ENCODE measurements at places on chromosomes 6 and 20.
A peak's percentile ranks its signal among the peaks of the same experiment; 100 is the strongest.

GRCh38 chr20:25296094-25297093 is 48.5 kb downstream of the PYGB start:
- peak; percentile 27 for DNase-seq

DNA sequence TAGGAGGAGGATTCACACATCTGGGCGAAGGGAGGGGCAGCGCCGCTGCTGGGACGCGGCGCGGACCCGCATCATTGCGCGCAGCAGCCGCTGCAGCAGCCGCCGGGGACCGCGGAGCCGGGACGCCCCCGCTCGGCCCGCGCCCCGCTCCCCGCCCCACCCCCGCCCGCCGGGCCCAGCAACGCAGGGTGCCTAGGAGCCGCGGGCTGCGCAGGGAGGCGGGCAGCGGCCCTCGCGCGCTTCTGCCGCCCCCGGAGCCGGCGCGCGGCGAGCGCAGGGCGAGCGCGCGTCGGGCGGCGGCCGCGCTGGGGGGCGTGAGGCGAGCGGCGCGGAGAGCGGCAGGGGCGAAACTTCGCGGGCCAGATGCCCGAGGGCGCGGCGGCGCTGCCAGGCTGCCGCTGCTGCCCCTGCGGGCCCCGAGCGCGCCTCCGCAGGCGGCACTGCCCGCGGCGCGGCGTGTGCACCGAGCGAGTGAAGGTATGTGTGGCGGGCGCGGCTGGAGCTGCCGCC is at the start of gene NKAIN2:
TSS of gene NKAIN2 (plus strand) at position 362 of the 510 bp plus-strand sequence.
- no peak for DNase-seq

DNA sequence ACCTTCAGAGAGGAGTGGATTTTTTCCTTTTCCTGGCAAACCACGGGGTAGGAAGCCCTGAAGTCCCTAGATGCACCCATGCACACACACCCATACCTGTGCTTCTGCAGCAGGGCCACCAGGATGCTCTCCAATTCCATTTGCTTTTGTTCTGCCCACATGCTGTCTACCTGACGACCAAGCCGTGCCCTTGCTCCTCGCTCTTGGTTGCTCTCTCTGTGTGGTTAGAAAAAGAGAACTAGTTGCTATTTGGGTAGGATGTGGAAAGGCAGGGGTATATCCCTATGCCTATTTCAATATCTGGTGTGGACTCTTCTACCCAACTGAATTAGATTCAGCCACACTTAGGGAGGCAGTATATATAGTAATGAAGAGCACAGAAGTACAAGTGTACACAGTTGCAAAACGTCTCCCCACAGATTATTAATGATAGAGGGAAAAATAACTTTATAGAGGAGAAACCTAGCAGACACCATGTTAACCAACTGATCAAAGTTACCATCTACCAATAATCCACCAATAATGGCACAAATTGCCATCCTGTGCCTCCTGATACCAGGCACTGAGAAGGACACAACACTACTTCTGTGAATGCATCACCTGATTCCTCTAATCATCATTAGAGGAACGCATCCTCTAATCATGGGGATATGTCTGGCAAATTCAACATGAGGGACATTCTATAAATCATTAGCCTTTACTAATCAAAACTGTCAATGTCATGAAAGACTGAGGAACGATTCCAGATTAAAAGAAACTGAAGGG is 7.3 kb downstream of the GHRH start:
- DNase-seq: no peak

DNA sequence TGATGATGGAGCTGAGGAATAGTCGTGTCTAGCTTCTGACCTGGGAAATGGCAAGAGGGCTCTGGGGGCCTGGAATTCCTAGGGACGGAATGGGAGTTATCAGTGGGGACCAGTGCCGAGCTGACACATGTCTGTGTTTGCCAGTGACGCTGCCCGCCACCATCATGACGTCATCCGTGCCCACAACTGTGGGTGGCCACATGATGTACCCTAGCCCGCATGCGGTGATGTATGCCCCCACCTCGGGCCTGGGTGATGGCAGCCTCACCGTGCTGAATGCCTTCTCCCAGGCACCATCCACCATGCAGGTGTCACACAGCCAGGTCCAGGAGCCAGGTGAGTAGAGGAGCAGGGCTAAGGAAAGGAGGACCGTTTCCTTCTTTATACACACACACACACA is 3.8 kb upstream of the CUL9 start:
- DNase-seq: no peak

DNA sequence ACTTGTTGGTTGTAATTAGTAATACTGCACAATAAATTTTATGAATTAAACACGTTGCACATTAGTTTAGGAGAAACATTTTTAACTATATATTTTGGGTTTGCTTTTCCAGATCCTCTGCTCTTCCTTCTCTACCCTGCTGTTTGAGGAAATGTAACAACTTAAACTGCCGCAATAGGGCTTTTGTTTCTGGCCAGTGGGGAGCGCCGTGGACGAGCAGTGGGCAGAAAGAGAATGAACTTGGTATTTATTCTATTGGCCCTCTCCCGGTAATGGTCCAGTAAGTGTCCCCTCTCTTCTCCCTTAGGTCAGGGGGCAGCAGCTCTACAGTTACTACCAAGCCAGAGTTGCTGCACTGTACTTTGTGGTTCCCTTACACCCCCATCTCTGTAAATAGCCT is 35.2 kb upstream of the EPHA7 start:
- no peak for DNase-seq

DNA sequence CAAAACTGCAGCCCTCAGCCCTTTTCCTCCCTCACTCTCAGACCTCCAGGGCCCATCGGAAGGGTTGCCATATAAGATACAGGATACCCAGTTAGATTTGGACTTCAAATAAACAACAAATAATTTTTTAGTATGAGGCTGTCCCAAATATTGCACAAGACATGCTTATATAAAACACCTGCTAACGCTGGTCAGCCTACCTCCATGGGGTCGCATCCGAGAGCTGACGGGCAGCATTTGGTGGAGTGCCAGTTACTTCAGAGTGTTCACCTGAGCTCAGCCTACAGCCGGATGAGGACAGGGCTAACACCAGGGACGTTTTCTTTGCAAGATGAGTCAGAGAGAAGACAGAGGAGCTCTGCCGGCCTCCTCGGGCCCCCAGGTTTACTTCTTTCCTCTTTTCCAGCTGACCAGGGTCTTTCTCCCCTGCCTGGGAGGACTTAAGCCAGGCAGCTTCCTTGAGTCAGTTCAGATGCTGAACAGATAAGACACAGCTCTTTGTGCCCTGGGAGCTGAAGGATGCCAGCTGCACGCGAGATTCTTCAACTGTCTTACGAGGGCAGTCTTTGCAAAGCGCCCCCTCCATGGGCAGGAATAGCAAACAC is 141.2 kb upstream of the KCNG1 start:
- DNase-seq: no peak

- no peak for DNase-seq
These were observed 9.7 kb upstream of the HMGA1 start for GRCh38 chr6:34226731-34227586.

DNA sequence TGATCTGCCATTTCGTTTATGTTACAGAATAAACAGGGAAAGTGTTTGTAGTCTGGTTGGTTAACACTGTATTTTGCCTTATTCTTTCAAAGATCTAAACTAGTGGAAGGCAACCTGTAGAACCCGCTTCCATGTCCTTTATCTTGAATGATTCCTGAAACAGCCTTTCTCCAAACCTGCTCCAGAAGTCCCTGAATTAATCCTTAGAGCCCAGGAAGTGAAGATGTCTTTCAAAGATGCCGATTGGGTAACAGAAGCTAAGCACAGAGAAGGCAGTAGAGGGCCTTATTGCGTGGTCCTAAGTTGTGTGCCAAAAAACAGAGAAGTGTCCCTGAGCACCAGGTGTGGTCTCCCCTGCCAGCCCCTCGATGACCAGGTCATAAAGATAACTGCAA is 19.2 kb upstream of the ZSCAN16 start:
- no peak for DNase-seq

GRCh38 chr20:4108495-4109306 is 93.3 kb upstream of the RNF24 start:
- peak; percentile 55 for DNase-seq

DNA sequence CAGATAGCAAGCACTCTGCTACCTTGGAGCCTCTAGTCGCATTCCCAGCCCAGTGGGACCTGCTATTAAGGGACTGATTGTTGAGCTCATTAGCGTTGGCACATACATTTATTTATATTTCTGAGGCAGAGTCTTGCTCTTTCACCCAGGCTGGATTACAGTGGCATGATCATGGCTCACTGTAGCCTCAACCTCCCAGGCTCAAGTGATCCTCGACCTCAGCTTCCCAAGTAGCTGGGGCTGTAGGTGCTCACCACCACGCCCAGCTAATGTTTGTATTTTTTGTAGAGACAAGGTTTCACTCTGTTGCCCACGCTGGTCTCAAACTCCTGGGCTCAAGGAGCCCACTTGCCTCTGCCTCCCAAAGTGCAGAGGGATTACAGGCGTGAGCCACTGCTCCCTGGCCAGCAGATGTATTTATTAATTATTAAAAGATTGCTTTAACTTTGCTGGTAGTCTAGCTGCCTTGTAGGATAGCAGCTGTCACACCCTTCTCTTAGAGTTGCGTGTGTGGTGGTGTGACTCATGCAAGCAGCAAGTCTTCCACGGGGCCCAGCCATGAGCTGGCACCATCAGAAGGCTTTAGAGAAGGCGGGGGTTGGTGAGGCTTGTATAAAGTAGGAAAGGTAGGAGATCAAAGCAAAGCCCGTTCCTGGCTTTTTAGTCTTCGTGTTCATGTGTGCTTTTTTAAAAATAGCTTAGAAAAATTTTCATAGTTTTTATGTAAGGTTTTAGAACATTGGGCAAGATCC is 16.5 kb downstream of the ACTR5 start:
- DNase-seq: peak; percentile 52

- DNase-seq: no peak
These were observed 26.4 kb downstream of the TRIM27 start for GRCh38 chr6:28897369-28897745.

Measured in stimulated activated CD4-positive, alpha-beta T cell treated with anti-CD3 and anti-CD28 coated beads, Interleukin-4, amount 100 ng/mL, for 1 hour (primary cell).